NCI-H1105 (cell line): ENCODE measurements at places on chromosomes 3 and 15.
A peak's percentile ranks its signal among the peaks of the same experiment; 100 is the strongest.

- DNase-seq = no peak
Measured at GRCh38 chr3:29552051-29552450, 271.2 kb downstream of the RBMS3 start.

- DNase-seq = no peak
Measured at GRCh38 chr15:36529296-36530011, 50.0 kb upstream of the CDIN1 start.

DNA sequence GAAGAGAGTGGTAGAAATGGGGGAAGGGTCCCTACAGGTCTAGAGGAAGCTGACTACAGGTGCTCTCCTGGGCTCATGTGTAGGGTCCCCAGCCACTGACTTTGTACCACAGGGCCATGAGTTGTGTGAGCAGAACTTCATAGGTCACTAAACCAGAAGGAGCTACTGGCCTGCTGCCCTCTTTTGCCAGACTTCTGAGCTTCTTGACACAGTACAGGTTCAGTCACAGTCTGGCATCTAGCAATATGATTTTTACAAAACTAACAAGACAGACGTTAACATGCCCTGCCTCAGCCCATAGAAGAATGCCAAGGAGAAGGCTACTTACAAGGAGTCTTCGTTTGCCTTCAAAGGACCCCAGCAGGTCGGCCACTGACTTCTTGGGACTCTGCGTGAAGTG, 3.2 kb downstream of the CCDC80 start:
- no peak for DNase-seq

GRCh38 chr3:176920766-176921160, 276.5 kb downstream of the TBL1XR1 start:
- DNase-seq = peak; percentile 82

GRCh38 chr3:138332472-138333073, 2.9 kb upstream of the NME9 start:
- DNase-seq = peak; percentile 13

DNA sequence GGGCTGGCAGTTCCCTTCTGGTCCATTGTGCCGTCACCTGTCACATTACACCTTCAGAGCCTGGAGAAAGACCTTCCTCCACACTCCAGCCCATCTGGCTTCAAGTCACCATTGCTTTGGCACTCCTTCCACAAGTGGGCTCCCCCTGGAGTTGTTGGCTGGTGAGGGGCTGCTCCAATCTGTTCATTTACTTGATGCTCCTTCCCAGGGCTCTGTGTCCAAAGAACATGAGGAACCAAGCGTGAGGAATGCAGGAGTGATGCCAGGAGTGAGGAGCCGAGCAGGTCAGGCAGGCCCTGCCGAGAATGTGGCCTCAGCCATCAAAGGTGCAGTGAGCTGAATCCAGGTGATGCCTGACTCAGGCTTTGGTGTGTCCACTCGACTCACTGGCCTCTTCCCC, 57.2 kb downstream of the OXNAD1 start:
- no peak for DNase-seq
